Heart right ventricle (tissue), 16 donors: ENCODE measurements at places on chromosomes 6 and 20. TPM values are rescaled to one million over a fixed set of nuclear protein-coding genes. Genes with fewer than 3 reads are reported as not detected.
A peak's percentile ranks its signal among the peaks of the same experiment; 100 is the strongest.

The QRSL1 gene
- total RNA-seq, result 16.7 TPM

The POLR3F gene
- 8.0 TPM for total RNA-seq

The NUDT3 gene
- total RNA-seq, result 61.4 TPM

The THBS2 gene
- total RNA-seq, result 11.5 TPM

The EPB41L1 gene
- total RNA-seq, result 21.3 TPM

The PPP1R14C gene
- total RNA-seq, result 75.9 TPM

The ATP5F1E gene
- 115 TPM for total RNA-seq

The RBM24 gene
- 198 TPM for total RNA-seq

GRCh38 chr6:68506911-68507310 is 128.2 kb upstream of the ADGRB3 start:
- DNase-seq, result no peak
- no peak overlapping the region for H3K27ac ChIP-seq
- H3K4me3 ChIP-seq, result no peak overlapping the region
- H3K4me1 ChIP-seq, result no peaks in the 10 kb centered on the region
- H3K36me3 ChIP-seq, result no peaks in the 10 kb centered on the region
- no peaks in the 10 kb centered on the region for H3K27me3 ChIP-seq

- no peaks in the 10 kb centered on the region for H3K36me3 ChIP-seq
- no peaks in the 10 kb centered on the region for H3K4me1 ChIP-seq
- H3K27ac ChIP-seq, result no peak overlapping the region
- no peaks in the 10 kb centered on the region for H3K27me3 ChIP-seq
Measured at GRCh38 chr6:89611666-89612065, 26.9 kb downstream of the LYRM2 start.

- no peak overlapping the region for H3K4me3 ChIP-seq
- H3K27ac ChIP-seq, result no peak overlapping the region
- H3K36me3 ChIP-seq, result no peaks in the 10 kb centered on the region
- peak; percentile 38 for DNase-seq
- no peaks in the 10 kb centered on the region for H3K4me1 ChIP-seq
- no peaks in the 10 kb centered on the region for H3K27me3 ChIP-seq
Measured at GRCh38 chr6:1131285-1132079, 180.4 kb upstream of the FOXQ1 start.

DNA sequence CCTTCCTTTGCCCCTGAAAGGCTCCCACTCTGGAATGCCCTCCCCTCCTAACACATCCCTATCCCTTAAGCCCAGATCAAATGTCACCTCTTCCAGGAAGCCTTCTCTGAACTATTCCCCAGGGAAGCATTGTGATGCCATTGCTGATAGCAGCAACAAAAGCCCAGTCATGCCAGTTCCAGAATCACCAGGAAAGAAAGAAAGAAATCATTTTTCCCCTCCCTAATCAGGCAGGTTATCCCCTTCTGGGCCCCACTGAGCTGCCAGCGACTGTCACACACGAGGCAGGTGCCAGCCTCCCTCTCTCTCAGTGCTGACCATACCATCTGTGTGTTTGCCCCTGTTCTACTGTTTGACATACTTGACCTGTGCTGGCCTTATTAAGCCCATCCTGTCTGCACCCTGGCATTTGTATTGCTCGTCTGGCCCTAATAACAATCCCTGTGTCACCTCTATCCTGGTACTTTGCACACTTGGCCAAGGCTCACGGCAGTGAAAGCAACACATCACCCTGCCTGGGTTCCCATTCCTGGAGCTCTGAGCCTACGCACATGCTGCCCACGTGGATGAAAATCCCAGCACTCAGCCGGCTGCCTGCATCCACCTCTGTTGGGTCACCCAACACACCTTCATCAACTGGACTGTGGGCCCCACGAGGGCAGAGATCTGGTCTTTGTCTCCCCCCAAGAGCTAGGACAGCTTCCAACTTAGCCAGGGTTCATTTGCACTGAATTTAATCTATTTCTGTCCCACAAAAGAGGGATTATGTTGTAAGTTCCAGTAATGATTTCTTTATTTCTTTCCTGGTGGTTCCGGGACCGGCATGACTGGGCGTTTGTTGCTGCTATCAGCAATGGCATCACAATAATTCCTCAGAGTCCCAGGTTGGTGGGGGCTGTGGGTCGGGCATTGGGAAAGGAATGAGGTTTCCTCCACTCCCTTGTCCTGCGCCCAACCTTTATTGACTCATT is 5.3 kb upstream of the BPIFB1 start:
- H3K4me1 ChIP-seq, result no peaks in the 10 kb centered on the region
- no peak for DNase-seq
- no peaks in the 10 kb centered on the region for H3K27me3 ChIP-seq

- no peaks in the 10 kb centered on the region for H3K36me3 ChIP-seq
- H3K4me3 ChIP-seq, result no peak overlapping the region
- DNase-seq, result no peak
Measured at GRCh38 chr20:48286601-48287000, 501.3 kb upstream of the SULF2 start.

DNA sequence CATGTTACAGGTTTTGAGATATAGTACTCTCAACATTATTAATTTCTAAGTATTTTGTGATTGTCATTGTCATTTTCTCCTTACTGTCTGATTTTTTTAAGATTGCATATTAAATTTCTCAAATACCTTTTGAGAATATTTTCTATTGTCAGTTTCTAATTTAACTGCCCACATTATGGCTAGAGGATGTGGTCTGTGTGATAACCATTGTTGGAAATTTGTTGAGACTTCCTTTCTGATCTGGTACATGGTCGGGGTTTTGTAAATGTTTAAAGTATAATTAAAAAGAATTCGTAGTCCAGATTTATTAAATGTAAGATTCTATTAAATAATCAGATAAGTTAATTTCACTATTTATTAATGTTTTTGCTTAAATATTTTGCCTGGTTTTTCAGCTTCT is 60.1 kb downstream of the SLX4IP start:
- no peak overlapping the region for H3K4me3 ChIP-seq
- no peak overlapping the region for H3K27ac ChIP-seq
- no peaks in the 10 kb centered on the region for H3K36me3 ChIP-seq
- DNase-seq, result no peak
- H3K4me1 ChIP-seq, result peaks cover 5% of the 10 kb centered on the region

DNA sequence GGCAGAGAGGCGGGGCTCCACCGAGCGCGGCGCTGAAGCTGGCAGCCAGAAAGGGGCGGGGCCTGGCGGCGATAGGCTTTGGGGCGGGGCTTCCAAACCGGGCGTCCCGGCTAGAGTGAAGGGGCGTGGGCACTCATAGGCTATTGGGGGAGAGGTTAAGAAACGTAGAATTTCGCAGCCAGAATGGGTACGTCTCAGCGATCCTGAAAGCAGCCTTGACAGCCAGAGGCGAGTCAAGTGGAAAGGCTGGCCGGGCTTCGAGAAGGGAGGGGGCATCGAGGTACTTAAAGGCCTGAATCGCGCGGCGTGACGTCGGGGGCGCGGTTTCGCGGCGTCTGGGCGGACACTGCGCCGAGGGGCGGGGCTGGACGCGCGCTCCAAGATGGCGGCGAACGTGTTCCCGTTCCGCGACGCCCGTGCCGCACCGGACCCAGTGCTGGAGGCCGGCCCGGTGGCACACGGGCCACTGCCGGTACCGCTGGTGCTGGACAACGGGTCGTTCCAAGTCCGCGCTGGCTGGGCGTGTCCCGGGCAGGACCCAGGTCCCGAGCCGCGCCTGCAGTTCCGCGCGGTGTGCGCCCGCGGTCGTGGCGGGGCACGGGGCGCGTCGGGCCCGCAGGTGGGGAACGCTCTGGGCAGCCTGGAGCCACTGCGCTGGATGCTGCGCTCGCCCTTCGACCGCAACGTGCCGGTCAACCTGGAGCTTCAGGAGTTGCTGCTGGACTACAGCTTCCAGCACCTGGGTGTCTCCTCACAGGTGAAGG is at the start of gene ACTR5:
ACTR5 (plus strand) TSS at position 364 of the 764 bp plus-strand sequence; CDS start at position 383, 19 bp downstream.
- peaks cover 16% of the 10 kb centered on the region for H3K4me1 ChIP-seq
- no peaks in the 10 kb centered on the region for H3K36me3 ChIP-seq
- peak within 1 kb of the TSS; percentile 89 for H3K27ac ChIP-seq
- peak; percentile 96 for DNase-seq
- H3K27me3 ChIP-seq, result peaks cover 14% of the 10 kb centered on the region
- H3K4me3 ChIP-seq, result peak within 1 kb of the TSS; percentile 85

DNA sequence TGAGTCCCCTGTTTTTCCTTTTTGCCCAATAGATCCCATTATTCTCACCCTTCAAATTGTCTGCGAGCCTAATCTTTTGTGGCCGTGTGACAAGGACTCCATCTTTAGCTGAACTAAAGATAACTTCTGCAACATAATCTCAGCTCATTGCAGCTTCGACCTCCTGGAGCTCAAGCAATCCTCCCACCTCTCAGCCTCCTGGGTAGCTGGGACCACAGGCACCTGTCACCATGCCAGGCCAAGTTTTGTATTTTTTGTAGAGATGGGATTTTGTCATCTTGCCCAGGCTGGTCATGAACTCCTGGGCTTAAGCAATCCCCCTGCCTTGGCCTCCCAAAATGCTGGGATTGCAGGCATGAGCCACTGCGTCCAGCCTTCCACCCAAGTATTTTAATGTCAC is 161.0 kb downstream of the GJA1 start:
- no peak overlapping the region for H3K27ac ChIP-seq
- no peaks in the 10 kb centered on the region for H3K4me1 ChIP-seq
- no peak for DNase-seq
- no peaks in the 10 kb centered on the region for H3K36me3 ChIP-seq

DNA sequence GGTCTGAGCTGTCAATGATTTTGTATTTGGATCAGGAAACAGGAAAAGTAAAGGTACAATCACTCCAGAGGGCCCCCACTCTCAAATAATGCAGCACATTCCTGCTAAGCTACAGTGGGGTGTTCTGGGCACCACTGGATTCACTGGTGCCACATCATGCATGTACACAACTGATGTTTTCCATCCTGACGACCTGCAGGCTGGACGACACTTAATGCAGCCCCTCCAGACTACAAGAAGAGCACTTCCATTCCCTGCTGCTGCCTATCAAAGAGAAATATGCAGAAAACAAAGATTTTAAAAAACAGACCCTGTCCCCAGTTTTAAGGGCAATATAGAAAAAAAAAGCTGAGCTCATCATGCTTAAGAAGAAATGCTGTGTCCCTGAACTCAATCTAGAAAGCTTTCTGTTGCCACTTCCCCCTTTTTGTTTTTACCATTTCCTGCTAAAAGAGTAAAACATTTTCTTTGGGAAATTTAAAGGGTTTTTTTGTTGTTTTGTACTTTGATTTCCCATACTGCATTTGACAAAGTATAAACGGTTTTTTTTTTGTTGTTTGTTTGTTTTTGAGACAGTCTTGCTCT is 35.5 kb downstream of the ABHD12 start:
- no peaks in the 10 kb centered on the region for H3K36me3 ChIP-seq
- H3K27ac ChIP-seq, result no peak overlapping the region
- no peaks in the 10 kb centered on the region for H3K27me3 ChIP-seq
- no peak for DNase-seq
